ENCODE measurements at places on chromosomes 16 and 17. TPM values are rescaled to one million over a fixed set of nuclear protein-coding genes. Genes with fewer than 3 reads are reported as not detected.

The TBC1D28 gene
- total RNA-seq: not detected

The OTOP3 gene
- total RNA-seq: not detected

The FOXJ1 gene
- 0.12 TPM for total RNA-seq

The HLF gene
- 68.1 TPM for total RNA-seq

The WNT9B gene
- 1.7 TPM for total RNA-seq

The NLE1 gene
- 5.2 TPM for total RNA-seq

The HYDIN gene
- 0.25 TPM for total RNA-seq
